ENCODE measurements at places on chromosomes 12 and 14.

DNA sequence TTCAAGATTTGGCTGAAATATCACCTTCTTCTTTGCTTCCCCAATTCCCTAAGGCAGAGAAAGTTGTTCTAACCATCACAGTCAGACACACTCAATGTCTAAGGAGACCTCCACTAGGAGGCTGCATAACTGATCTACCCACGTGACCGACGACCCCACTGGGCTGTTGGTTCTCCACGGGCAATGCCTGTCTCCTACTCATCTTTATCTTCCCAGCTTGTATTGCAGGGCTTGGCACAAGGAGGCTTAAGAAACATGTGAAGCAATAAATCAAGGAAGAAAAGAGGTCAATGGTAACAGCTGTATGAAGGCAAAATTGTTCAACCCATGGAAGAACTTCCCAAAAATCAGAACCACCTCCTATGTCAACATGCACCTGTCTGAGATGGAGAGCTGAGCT lies 27.1 kb downstream of the NT5DC3 start:
- DNase-seq: no peak

DNA sequence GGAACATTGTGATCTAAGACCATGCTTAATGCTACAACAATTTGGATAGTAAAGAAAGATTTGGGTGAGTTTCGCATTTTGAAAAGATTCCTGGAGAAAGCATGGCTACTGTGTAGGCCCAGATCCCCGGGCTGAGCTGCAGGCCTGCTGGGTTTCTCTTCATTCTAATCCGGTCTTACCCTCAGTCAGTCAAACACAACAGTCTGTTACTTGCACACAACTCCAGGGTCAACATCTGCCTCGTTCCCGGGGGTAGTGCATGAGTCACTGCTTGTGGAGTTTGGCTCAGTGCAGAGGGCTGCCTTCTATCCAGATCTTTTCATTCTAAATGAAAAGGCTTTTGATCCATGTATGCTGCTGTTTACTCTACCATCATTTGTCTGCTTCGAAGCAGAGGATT lies 60.4 kb upstream of the SEL1L start:
- DNase-seq: peak; percentile 3

DNA sequence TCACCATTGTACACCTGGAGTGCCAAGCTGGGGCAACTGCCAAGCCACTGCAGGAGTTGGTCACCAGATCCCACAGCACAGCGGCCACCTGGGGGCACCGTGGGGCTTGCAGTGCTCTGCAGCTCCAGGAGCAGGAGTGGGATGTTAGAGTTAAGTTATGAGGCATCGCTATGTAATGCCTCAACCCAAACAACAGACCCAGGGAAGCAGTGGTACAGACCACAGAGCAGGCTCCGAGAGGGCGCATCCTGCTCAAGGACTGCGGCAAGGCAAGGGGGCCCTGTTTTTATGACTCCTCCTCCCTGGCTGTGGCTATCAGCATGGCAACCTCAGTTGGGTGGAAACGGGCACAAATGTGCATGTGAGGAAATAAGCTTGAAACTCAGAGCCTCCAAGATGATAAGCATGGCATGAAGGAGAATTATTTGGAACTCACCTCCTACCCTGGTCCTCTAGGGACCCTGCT lies 63.1 kb downstream of the ARL6IP4 start:
- DNase-seq: peak; percentile 98

DNA sequence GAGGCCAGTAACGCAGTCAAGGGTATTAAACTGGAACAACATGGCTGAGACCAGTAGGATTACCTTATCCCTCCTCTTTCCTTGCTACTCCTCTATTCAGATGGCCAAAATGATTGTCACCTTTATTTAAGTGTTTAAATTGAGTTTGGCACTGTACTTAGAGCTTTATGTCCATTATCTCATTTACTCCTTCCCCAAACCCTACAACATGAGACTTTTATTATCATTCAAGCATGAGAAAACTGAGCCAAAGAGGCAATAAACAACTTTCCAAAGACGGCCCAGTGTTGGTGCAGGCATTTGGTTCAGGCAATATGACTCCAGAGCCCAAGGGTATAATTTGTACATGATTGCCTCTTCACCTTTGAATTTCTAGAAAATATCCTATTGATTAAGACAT lies 370.9 kb upstream of the KITLG start:
- no peak for DNase-seq

DNA sequence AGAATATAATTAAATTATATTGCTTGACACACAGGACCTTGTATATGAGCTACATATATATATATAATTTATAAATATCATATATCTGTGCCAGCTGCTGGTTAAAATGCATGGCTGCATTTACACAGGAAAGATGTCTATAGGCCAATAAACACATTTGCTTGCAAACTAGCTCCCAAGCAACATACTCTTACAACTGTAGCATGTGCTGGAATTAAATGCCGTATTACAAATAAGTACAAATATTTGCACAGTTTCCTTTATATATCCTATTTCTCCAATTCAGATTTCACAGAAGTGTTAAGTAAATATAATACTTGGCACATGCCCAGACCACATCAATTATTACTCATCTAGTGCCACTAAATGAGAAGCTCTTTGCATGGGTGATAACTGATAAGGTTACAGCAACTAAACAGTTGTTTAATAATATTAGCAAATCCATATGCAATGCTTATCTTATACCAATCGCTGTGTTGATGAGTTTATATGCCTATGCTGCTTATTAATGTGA lies 66.7 kb upstream of the E2F7 start:
- DNase-seq: no peak

DNA sequence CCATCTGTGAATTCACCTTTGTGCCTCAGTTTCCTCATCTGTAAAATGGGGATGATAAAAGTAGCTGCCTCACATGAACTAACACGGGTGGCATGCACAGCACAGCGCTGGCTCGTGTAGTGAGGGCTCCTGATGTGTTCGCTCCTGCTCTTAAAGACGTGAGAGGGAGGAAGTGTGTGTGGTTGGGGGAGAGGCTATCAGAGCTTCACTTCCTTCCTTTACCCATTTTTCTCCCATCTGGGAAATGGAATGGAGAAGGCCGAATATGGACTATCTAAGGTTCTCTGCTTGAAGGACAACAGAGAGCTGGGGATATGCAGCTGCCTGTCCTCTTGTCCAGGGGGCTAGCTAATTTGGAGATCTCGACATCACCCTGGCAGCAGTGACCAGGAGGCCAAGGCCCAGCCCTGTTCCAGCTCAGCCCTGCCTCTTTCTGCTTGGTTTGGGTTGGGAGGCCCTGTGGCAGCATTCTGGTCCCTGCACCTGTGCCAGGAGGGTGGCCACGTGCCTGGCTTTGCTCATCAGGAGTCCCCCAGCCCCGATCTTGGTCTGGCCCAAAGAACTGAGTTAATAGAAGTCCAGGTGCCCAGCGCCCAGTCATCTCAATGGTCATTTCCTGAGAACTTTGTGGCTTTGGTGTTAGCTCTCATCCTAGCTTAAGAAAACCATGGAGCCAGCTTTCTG lies 44.5 kb upstream of the ESRRB start:
- no peak for DNase-seq

DNA sequence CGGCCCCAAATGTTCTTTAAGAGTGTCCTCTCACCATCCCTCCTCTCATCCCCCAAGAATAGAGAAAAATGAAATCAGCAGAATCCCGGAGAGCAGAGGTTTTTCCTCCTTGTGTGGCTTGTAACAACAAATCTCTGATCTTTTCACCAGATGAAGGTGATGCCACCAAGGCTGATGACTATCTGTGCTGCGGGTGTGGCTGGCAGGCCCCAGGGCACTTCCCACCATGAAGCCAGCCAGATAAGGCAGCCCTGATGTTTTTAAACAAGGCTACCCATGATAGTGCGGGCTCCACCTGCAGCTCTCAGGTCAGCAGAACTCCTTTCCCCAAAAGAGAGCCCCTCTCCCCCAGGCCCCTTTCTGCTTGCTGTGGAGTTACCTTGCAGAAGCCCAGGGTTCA lies 58.0 kb upstream of the PARP11 start:
- no peak for DNase-seq

DNA sequence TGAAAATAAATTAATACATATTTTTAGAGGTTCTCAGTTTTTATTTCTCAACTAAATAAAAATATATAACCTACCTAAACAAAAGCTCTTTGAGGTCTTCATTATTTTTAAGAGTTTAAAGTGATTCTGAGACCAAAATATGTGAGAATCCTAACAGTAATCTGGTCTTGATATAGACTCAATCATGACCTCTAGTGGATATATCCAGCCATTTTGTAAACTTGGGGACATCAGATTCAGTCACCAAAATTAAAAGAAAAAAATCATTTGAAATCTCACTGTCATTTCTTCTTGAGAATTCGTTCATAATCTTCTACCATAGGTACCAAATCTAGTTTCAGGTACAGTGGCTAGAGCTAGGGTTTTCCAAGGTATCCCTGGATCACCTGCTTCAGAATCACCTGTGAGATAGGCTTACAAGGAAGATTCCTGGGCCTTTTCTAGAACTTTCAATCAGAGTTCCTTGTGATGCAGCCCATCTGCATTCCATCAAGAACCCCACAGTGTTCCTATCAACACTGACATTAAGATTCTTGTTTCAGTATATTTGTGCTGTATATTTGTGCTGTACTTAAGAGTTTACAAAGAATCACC lies 214.9 kb downstream of the ADAMTS20 start:
- DNase-seq: peak; percentile 67
